ENCODE measurements at places on chromosomes 1 and 21.

- DNase-seq: no peak
These were observed 135.1 kb downstream of the ADAMTS1 start for GRCh38 chr21:26710155-26710554.

GRCh38 chr1:219304227-219305226 lies 130.8 kb downstream of the LYPLAL1 start:
- peak; percentile 65 for DNase-seq

DNA sequence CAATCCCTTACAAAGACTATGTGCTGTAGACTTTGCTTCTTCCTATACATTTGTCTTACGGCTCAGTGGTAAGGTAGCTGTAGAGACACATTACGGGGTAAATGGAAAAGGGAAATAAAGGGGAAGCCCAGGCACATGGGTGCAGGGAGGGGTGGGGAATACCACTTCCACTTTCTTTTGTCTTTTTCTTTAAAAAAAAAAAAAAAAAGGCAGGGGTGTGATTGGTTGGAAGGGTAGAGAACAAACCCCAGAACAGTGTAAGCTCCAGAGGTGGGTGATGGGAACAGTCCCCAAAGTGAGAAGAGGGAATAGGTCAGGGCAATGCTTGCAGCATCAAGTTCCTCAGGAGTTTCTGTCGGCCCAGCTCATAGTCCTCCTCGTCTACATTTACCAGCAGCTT lies 3.9 kb downstream of the NIT1 start:
- no peak for DNase-seq

DNA sequence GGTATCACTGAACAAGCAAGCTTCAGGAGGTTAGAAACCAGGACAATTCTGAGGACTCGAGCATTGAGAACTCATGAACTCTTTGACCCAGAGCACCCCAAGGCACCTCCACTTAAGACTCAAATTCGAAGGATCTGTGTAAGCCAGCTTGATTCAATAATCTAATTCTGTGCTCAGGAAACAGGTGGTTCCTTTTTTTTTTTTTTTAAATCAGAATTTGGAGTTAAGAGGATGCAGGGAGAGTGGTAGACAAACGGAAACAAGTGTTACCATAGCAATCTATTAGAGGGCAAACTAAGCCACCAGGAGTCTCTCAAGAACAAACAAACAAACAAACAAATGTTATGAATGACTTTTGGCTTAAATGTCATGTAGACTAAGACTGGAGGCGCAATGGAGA lies 53.8 kb upstream of the DPH5 start:
- no peak for DNase-seq

GRCh38 chr21:26883768-26884167 lies 38.6 kb upstream of the ADAMTS1 start:
- no peak for DNase-seq

DNA sequence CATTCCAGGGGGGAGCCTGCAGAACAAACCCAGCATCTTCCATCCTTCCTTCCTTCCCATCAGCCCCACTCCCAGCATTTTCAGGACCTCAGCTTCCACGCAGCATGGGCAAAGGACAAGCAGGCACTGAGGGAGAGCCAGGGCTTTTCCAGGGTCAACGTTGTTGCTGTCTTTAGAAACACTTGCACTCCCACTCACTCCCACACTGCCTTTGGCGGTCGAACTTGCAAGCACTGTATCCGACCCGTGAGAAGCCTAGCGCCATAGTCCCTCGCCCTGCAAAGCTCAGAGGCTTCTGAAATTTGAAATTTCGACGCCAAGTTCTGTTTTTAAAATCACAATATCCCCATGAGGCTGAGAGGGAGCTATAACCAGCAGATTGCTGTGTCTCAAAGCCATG lies 47.4 kb downstream of the KCNAB2 start:
- no peak for DNase-seq

- no peak for DNase-seq
These were observed 84.6 kb downstream of the KAZN start for GRCh38 chr1:14682941-14683621.

DNA sequence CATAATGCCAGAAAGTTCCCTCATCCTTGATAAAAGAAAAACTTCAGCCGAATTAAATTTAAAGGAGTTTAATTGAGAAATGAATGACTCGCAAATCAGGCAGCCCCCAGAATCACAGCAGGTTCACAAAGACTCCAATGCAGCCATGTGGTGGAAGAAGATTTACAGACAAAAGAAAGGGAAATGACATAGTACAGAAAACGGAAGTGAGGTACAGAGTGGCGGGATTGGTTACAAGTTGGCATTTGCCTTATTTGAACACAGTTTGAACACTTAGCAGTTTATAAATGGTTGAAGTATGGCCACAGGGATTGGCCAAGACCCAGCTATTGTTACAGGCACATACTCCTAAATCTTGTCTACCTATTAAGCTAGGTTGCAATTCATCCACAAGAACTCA lies 46.6 kb downstream of the HIVEP3 start:
- no peak for DNase-seq

GRCh38 chr1:162069334-162070093 lies at the start of gene NOS1AP:
TSS of gene NOS1AP (plus strand) at chr1:162069691. CDS start at chr1:162070178, 487 bp downstream.
- DNase-seq: peak; percentile 74

GRCh38 chr1:225378880-225379279 lies 49.0 kb downstream of the LBR start:
- DNase-seq: no peak

GRCh38 chr1:204363335-204364114 lies 3.8 kb upstream of the PLEKHA6 start:
- DNase-seq: peak; percentile 72

DNA sequence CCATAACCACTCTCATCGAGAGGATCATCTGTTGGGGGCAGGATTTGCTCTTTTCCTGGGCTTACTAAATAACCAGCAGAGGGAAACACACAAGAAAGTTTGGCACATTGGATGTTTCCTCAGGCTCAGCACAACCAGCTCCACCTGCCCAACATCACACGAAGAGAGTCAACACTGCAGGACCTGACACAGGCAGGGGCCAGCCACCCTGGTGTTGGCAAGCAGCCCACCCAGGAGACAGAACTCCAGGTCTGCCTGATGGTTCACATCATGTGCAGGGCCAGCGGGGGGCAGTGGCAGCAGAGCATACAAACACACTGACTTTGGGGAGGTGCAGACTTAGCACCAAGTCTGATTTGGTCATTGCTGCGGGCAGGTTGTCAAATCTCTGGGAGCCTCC lies 182.3 kb upstream of the GALNT2 start:
- DNase-seq: no peak

- no peak for DNase-seq
These were observed 15.3 kb downstream of the LURAP1 start for GRCh38 chr1:46218443-46218842.

GRCh38 chr1:99886841-99887240 lies 36.7 kb downstream of the AGL start:
- DNase-seq: no peak

DNA sequence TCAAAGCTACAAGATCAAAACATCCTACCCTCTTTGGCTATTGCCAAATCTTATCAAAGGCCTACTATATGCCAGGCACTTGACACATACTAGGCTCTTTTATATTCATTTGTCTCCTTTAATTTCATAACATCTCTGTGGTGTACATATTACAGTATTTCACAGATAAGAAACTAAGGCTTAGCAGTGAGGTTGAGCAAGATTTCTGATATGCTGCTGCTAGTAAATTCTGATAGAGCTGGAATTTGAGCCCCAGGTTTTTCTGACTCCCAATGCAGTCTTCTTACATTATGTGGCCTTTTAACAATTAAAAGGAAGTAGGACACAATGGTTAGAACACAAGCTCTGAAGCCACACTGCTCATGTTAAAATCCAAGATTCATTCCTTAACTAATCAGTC lies 16.8 kb downstream of the CCDC185 start:
- DNase-seq: no peak

GRCh38 chr21:16514316-16514715 lies 784.5 kb downstream of the USP25 start:
- no peak for DNase-seq

GRCh38 chr1:167289966-167290365 lies 69.3 kb downstream of the POU2F1 start:
- DNase-seq: no peak

DNA sequence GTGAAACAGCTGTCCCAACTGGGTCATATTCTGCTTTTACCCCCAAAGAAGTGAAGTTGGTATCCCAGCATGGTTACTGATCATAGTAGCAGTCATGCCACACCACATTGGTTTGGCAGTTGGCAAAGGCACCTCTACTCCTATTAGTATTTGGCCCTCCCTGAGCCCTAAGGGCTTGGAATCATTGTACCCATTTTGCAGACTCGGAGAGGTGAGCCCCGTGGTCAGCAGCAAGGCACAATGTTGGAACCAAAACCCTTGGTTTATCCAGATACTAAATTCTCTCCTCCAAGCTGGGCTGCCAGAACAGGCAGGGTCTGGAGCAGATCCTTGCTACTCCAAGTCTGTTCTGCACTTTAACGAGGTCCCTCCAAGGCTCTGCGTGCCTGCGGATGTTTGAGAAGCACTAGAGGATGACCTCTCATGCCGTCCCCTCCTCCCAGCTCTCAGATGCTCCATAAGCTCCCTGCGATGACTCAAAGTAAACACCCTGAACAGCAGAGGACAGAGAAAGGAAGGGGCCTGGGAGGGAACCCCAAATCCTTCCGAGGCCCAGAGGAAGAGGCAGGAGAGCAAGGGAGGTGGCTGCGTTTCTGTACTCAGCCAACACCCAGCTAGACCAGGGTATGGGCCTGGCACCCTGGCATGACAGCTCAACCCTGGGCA lies 89.3 kb downstream of the PAX7 start:
- no peak for DNase-seq

- DNase-seq: no peak
These were observed 14.7 kb downstream of the BEND5 start for GRCh38 chr1:48761986-48762385.

- no peak for DNase-seq
These were observed 560.3 kb upstream of the ZP4 start for GRCh38 chr1:238450976-238451375.

GRCh38 chr21:35266546-35266945 lies 217.4 kb upstream of the RUNX1 start:
- DNase-seq: no peak

DNA sequence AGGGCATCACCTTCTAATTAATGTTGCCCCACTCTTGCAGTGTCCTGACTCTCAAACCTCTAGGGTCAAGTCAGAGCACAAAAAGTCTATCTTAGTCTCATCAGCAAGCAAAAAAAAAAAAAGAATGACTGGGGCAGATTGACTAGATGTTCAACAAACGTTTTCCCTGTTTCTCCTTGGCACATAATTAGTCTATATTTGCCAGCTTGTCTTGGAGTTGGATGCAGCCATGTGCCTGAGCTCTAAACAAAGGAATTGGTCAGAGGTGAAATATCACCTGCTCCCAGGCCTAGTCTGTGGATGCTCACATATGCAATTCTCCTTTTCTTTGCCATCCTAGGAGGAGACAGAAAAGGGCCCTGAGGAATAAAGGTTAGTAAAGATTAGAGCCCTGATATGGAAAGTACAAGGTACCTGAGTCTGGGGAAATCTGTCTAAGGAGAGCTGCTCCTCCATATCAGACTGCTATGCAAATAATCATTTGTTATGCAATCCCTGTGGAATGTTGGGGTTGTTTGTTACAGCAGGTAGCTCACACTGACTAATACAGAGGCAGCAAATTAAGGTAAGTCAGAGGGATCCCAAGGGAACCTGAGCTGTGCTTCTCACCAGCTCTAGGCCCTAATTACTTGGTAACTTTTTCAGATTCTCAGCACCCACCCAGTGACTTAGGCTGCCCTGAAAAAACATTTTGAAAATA lies 130.8 kb downstream of the BRINP2 start:
- no peak for DNase-seq

- DNase-seq: no peak
These were observed 5.5 kb downstream of the KIF26B start for GRCh38 chr1:245160288-245160687.

DNA sequence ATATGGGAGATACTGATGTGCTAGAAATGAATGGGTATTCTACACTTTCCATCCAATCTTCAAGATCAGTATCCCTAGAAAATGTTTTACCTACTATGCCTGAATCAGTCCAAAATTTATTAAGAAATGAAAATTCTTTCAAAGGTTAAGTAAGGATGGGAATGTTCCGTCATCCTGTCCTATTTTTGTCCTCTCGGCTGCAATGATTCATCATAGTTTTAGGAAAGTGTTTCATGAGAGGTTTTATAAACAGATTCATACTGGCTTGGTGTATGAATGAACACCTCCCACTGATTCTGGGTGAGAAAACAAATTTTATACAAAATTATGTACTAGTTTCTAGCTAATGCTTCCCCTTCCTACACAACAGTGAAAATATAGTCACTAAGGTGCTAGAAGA lies 504.6 kb upstream of the NR5A2 start:
- no peak for DNase-seq

DNA sequence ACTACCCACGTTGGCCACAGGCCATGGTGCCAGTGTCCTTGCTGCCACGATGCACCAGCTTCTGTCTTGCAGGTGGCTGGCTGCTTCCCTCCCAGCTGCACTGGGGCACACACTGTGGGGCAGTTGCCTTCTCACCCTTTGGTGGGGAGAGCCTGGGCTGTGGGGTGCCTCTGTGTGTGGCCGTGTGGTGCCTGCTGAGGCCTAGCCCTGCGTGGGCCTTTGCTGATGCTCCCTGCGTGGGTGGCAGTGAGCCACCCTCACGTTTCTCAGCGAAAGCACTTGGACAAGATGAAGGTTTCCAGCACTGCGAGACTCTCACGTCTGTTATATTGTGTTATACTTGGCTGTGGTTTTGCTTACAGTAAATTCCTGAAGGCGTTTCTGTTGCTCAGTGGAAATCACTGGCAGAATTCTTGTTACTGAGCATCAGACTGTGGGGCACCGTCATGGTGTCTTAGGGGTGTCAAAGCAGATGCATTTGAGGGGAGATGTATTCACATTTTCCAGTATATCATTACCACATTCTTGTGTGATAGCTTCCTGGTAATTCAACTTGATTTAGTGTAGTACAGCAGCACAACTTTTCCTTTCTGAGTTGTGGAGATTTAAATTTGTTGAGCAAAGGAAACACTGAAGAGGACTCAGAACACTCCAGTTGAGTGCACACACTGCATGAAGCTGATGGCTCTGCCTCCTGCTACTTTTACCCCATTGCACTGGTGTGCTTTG lies 124.7 kb downstream of the PCBP3 start:
- no peak for DNase-seq

- peak; percentile 60 for DNase-seq
These were observed 351.3 kb upstream of the RUNX1 start for GRCh38 chr21:35400233-35400939.

GRCh38 chr21:45611939-45612664 lies 31.4 kb upstream of the PCBP3 start:
- DNase-seq: peak; percentile 64

GRCh38 chr1:66676613-66677298 lies 75.5 kb upstream of the DYNLT5 start:
- DNase-seq: no peak

DNA sequence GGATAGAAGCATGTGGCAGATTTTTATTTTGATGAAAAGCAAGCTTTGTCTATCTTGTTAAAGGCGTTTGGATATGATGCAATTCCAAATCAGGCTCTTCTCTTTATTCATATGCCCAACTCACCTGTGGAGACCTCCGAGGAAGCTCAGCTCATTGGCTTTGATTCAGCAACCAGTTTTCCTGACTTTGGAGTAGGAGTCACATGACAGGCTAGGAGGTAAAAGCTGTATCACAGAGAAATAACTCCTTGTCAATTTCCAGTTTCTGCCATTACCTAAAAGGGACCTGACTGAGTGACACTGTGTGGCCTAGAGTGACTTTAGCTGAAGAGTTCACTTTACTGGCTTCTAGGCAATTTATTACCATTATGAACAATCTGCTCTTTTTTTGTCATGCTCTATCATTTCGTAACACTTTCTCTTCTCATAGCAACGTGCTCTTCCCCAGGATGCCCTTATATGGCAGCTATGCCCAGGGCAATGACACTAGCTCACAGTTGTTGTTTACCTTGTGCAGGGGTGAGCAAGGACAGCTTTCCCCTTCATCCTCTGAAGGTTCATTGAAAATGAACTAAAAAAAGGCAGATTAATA lies 107.2 kb downstream of the KCNK1 start:
- DNase-seq: no peak

Measured in HTR-8/SVneo (cell line).